Epithelial cell of alveolus of lung (primary cell): ENCODE measurements at places on chromosomes 6 and 20. TPM values are rescaled to one million over a fixed set of nuclear protein-coding genes. Genes with fewer than 3 reads are reported as not detected.

The TRAPPC3L gene
- not detected in 2 replicates for total RNA-seq

The GPR6 gene
- total RNA-seq, result not detected in 2 replicates

The ALDH8A1 gene
- 0.26 and 0.32 TPM in 2 replicates for total RNA-seq

The ERVFRD-1 gene
- total RNA-seq, result not detected in 2 replicates

The ADTRP gene
- total RNA-seq, result 0.26 TPM in 1 of 2 replicates, not detected in the other

The HLA-DPA1 gene
- total RNA-seq, result 1.3 and 1.8 TPM in 2 replicates

The LEMD2 gene
- total RNA-seq, result 50.0 and 53.3 TPM in 2 replicates

The ZBTB46 gene
- total RNA-seq, result 3.7 TPM in 2 replicates

The TSHZ2 gene
- total RNA-seq, result 1.0 and 13.6 TPM in 2 replicates

The TGM3 gene
- total RNA-seq, result not detected in 2 replicates

The MKKS gene
- 8.4 and 12.6 TPM in 2 replicates for total RNA-seq

The CBLN4 gene
- total RNA-seq, result not detected in 2 replicates

The KHDC1L gene
- total RNA-seq, result not detected in 2 replicates

The TMEM217 gene
- total RNA-seq, result 1.6 and 2.5 TPM in 2 replicates

The BPIFB4 gene
- not detected in 2 replicates for total RNA-seq

The CHRNA4 gene
- total RNA-seq, result not detected in 2 replicates

The SCUBE3 gene
- total RNA-seq, result 0.16 and 0.26 TPM in 2 replicates

The TBCC gene
- total RNA-seq, result 44.1 and 45.3 TPM in 2 replicates

The CTCFL gene
- total RNA-seq, result not detected in 2 replicates

The DEK gene
- 85.4 and 99.9 TPM in 2 replicates for total RNA-seq

The MATN4 gene
- 0.80 TPM in 1 of 2 replicates, not detected in the other for total RNA-seq

The PTGIS gene
- total RNA-seq, result 3.6 and 6.3 TPM in 2 replicates

The PBOV1 gene
- total RNA-seq, result not detected in 2 replicates

The PKIB gene
- total RNA-seq, result 1.9 and 2.6 TPM in 2 replicates

The C6orf52 gene
- 3.9 TPM in 1 of 2 replicates, not detected in the other for total RNA-seq

The ULBP1 gene
- 0.88 and 2.6 TPM in 2 replicates for total RNA-seq

The MUCL3 gene
- not detected in 2 replicates for total RNA-seq

The PROKR2 gene
- total RNA-seq, result not detected in 2 replicates

The CCN6 gene
- total RNA-seq, result not detected in 2 replicates

The SLC24A3 gene
- 0.39 and 0.64 TPM in 2 replicates for total RNA-seq

The PRR18 gene
- 0.13 TPM in 1 of 2 replicates, not detected in the other for total RNA-seq

The BPI gene
- total RNA-seq, result 0.13 and 3.2 TPM in 2 replicates

The CRIP3 gene
- total RNA-seq, result not detected in 2 replicates

The RGS17 gene
- total RNA-seq, result 12.4 and 14.4 TPM in 2 replicates

The SLC32A1 gene
- total RNA-seq, result not detected in 2 replicates

The SLC35D3 gene
- 0.08 TPM in 1 of 2 replicates, not detected in the other for total RNA-seq

The FAM162B gene
- total RNA-seq, result 31.2 and 45.2 TPM in 2 replicates

The EYA2 gene
- total RNA-seq, result 0.24 and 1.2 TPM in 2 replicates

The KCNG1 gene
- total RNA-seq, result 12.5 and 208 TPM in 2 replicates

The IP6K3 gene
- 1.2 and 6.6 TPM in 2 replicates for total RNA-seq

The HCRTR2 gene
- not detected in 2 replicates for total RNA-seq
